ENCODE measurements at places on chromosomes 4 and X.
A peak's percentile ranks its signal among the peaks of the same experiment; 100 is the strongest.

DNA sequence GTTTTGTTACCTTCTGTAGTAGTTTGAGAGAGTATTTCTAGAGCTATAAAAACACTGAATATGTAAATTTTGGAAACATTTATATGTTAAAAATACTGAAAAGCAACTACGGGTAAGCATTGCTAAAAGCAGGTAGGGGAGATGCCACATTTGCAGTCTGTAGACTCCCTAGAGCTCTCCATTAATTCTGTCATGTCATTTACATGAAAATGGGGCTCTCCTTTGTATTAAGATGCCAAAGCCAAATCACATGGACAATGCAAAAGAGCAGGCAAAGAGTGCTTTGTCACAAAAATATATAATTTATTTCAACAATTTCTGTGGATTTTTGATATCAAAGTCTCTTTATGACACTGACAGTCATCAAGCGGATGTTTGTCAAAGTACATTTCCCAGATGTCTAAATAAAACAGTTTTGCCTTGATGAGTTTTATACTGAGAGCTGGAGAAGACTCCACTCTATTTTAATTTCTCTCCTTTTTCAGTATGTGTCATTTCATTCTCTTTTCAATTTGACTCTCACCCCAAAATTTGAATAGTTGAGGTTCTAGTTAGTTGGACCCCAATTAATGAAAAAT lies 51.8 kb downstream of the LDB2 start:
- no peak for DNase-seq

- peak; percentile 85 for DNase-seq
These were observed 531 bp downstream of the DGKQ start for GRCh38 chr4:972651-973424.

- peak; percentile 57 for DNase-seq
These were observed 11.8 kb upstream of the MAN2B2 start for GRCh38 chr4:6562931-6563901.

DNA sequence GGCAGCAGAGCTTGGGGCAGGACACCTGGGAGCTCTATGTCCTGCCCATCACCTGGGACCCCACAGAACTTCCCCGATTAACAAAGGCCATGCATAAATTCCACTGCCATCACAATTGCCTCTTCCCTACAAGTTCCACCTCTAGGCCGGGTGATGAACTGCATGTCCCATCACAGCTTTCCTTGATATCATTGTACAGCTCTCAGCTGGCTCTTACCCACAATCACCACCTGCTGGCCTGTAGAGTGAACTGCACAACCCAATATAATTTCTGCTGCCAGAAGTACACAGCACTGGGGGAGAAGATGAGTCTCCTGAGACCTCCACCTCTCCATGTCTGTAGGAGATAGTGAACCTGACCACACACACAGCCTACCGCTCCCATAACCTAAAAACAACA lies 285.0 kb upstream of the AADAT start:
- no peak for DNase-seq

- no peak for DNase-seq
These were observed 22.4 kb downstream of the TMEM33 start for GRCh38 chr4:41957634-41958033.

- DNase-seq: no peak
These were observed 297.2 kb upstream of the GALNT7 start for GRCh38 chr4:172871381-172871780.

GRCh38 chrX:43822014-43822413 lies 60.2 kb downstream of the MAOB start:
- DNase-seq: no peak

Measured in HuH-7.5 (cell line).